Effector memory CD8-positive, alpha-beta T cell (primary cell): ENCODE measurements at places on chromosomes 16 and 17.

GRCh38 chr16:82650804-82651203, 24.0 kb downstream of the CDH13 start:
- no peak for DNase-seq
- peaks cover 18% of the 10 kb centered on the region for H3K36me3 ChIP-seq
- H3K27ac ChIP-seq: peak overlapping the region; percentile 94
- no peaks in the 10 kb centered on the region for H3K27me3 ChIP-seq

DNA sequence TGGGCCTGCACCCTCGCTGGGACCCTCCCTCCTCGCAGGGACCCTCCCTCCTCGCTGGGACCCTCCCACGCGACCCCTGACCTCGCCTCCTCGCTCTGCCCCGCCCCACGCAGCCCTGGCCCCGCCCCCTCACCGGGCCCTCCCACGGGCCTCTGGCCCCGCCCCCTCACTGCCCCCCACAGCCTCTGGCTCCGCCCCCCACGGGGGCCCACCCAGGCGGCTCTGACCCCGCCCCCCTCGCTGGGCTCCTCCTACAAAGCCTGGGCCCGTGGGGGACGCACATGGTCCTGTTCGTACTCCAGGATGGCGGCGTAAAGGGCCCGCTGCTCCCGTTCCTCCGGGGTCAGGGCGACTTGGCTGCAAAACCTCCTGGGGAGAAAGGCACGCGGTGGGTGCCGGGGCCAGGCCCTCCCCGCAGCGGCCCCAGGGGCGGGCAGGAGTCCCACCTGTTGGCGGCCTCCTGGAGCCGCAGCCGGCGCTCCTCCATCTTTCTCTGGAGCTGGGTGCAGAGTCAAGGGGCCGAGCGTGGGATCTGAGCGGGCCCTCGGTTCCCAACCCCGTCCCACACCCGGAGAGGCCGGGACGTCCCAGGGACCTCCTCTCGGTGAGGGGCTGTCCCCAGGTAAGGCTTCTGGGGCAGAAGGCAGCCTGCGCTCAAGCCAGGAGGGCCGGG, 9.0 kb downstream of the VPS9D1 start:
- H3K36me3 ChIP-seq: no peaks in the 10 kb centered on the region
- H3K27me3 ChIP-seq: no peaks in the 10 kb centered on the region
- H3K27ac ChIP-seq: no peak overlapping the region

GRCh38 chr17:8137645-8138373, 13.9 kb upstream of the HES7 start:
- no peaks in the 10 kb centered on the region for H3K27me3 ChIP-seq
- no peak overlapping the region for H3K4me3 ChIP-seq
- H3K36me3 ChIP-seq: peaks cover 21% of the 10 kb centered on the region
- H3K4me1 ChIP-seq: peaks cover 2% of the 10 kb centered on the region
- H3K27ac ChIP-seq: no peak overlapping the region
- no peak for DNase-seq

- H3K4me1 ChIP-seq: peaks cover 12% of the 10 kb centered on the region
- no peaks in the 10 kb centered on the region for H3K27me3 ChIP-seq
- peak overlapping the region; percentile 20 for H3K27ac ChIP-seq
- DNase-seq: no peak
Observed at GRCh38 chr16:85649411-85650134, 36.5 kb downstream of the GSE1 start.

DNA sequence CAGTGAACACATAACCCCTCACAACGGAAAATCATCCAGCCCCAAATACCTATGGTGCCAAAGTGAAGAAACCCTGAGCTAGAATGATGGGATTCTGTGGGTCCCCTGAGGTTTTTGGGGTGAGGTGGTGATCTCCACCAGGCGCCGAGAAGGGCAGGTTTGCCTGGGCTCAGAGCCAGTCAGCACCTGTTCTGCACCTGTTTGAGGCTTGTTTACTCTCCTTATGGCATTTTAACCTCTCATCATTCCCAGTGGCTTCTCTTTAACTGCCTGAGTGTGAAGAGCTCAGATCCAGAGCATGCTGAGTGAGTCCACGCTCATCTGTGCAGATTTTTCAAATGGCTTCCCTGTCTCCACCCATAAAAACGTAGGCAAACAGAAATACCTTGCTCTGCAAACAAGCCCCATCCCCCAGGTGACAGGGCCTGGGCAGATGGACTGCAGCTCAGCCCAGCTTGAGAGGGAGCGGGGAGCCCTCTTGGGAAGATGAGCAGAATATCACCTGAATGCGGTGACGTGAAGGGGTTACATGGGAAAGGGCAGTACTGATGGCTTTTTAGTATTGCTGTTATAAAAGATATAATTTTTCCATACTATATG, 40.1 kb upstream of the CLEC19A start:
- H3K4me1 ChIP-seq: no peaks in the 10 kb centered on the region
- H3K36me3 ChIP-seq: no peaks in the 10 kb centered on the region
- H3K27me3 ChIP-seq: peaks cover 5% of the 10 kb centered on the region

DNA sequence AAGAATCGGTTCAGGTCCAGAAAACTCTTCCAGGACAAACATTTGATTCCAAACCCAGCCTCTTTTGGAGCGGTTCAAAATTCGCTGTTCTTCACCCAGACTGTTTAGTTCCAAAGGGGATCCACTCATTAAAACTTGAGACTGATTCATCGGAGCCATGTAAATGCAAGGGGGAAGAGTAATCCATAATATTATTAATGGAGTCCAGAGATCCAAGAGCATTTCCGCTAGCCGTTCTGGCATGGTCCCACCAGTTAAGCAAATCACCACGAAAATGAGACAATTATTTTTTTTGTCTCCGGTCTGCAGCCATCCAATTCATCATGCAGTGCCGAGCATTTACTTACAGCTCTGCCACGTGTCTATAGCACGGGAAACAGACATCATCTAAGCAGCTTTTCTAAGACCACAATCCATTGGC, 15.1 kb downstream of the CDH8 start:
- no peak overlapping the region for H3K27ac ChIP-seq
- no peaks in the 10 kb centered on the region for H3K36me3 ChIP-seq

DNA sequence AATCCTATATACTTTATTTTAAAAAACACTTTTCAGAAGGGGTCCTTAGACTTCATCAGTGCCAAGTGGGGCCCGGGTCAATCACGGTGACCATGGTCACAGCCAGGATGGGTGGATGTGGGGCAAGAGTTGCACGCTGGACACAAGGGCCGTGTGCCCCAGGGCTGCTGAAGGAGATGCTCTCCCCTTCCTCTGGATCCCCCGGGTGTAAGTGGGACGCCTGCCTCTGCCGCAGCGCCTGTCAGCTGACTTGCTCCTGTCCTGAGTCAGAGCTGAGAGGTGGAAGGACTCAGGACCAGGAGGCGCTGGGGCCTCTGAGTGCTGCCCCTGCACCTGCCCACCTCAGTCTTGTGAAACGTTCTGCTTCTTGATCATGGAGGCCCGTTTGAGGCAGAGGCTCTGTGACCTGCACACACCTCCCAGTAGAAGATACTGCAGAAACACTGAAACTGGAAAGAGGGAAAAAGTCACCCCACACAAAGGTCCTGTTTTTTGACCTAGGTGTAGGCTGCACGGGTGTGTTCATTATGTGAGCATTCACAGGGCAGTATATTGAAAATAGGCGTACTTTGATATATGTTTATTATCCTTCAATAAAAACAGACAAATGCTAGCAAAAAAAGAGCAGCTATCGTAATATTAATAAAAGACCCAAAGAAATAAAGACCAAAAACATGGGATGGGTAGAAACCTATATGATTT, 40.9 kb upstream of the BAHCC1 start:
- no peaks in the 10 kb centered on the region for H3K36me3 ChIP-seq
- peaks cover 27% of the 10 kb centered on the region for H3K27me3 ChIP-seq
- H3K4me3 ChIP-seq: no peak overlapping the region
- H3K27ac ChIP-seq: no peak overlapping the region
- no peak for DNase-seq

GRCh38 chr16:56211435-56211981, 20.2 kb downstream of the GNAO1 start:
- H3K36me3 ChIP-seq: peaks cover 5% of the 10 kb centered on the region
- peaks cover 7% of the 10 kb centered on the region for H3K27me3 ChIP-seq
- no peak overlapping the region for H3K27ac ChIP-seq
- no peak for DNase-seq

DNA sequence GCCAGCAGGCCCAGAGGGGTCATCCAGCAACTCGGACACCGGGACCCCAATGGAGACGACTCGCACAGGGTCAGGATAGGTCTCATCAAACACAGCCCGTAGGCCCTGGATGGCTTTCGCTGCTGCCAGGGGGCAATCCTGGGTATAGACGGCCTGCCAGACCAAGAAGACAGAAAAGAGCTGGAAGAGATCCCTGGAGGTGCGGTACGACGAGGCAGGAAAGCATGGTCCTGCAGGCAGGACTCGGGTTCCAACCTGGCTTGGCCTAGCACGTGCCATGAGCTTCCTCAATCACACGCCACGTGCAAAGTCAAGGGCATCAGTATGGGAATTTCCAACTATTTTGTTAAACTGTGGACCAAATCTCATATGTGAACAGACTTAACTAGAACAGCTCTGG, 6.3 kb upstream of the EXOSC6 start:
- no peak for DNase-seq
- no peak overlapping the region for H3K4me3 ChIP-seq
- H3K36me3 ChIP-seq: peaks cover 42% of the 10 kb centered on the region

DNA sequence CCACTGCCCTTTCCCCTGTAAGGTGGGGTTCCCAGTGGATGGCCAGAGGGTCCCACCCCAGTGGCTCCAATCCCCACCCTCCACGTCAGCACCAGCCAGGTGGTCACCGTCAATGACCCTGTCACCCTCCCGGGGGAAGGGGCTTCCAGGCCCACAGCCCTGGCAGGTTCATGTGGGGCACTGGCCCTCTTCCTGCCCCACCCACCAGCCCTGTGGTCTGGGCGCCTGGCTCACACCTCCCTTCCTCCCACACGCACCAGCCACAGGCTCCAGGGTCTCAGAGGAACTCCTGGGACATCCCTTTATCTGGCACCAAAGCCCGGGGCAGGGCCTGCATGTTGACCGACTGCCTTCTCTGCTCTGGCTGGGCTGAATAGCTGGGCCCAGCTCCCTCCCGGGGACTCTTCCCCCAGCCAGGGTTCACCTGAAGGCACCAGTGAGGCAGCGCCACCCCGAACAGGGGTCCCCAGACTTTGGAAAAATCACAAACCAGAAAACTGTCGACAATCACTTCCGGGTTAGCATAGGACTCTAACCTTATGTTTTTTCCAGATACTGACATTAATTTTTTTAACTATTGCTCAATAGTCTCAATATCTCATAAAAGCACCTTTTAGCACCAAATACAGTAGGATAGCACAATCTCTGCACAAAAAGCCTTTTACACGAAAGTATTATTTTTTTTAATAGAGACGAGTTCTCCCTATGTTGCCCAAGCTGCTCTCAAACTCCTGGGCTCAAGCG, 21.9 kb upstream of the ZC3H18 start:
- H3K27me3 ChIP-seq: peaks cover 17% of the 10 kb centered on the region
- peaks cover 3% of the 10 kb centered on the region for H3K36me3 ChIP-seq
- H3K4me3 ChIP-seq: peak overlapping the region; percentile 65
- H3K4me1 ChIP-seq: peaks cover 39% of the 10 kb centered on the region
- no peak for DNase-seq
